ENCODE measurements at places on chromosomes 5 and 9. TPM values are rescaled to one million over a fixed set of nuclear protein-coding genes. Genes with fewer than 3 reads are reported as not detected.

DNA sequence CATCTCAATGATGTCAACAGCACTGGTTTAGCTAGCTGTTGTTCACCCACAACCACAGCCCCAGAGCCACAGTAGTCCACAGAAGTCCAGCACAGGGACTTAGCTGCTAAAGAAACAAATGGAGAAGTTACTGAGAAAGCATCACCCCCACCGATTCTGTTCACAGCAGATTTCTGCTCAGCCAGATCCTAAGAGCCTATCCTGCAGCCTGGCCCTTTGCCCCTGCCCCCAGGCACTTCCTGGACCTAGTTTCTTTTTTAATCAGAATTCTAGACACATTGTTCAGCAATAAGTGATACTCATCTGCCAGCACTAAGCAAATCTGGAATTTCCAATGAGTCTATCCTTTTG is 7.4 kb downstream of the B4GALT1 start:
- no peak for DNase-seq

The MARCHF11 gene
- not detected for total RNA-seq

DNA sequence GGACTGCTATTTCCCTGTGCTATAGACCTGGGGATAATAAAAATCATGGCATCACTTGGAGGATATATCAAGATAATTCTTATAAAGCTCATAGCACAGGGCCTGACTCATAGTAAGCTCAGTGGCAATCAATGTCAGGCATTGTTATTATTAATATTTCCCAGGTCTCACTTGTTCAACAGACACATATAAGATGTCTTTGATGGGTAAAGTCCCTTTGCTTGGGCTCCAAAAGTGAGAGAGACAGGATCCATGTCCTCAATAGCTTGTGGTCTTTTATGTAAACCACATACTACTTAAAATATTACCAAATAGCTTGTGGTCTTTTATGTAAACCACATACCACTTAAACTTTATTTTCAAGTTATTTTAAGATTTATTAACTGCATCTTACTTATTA is 11.2 kb downstream of the SH3RF2 start:
- DNase-seq = no peak

- no peak for DNase-seq
These were observed 33.8 kb downstream of the MACROH2A1 start for GRCh38 chr5:135365281-135365680.

- no peak for DNase-seq
These were observed 7.0 kb upstream of the GADD45G start for GRCh38 chr9:89597711-89598362.

DNA sequence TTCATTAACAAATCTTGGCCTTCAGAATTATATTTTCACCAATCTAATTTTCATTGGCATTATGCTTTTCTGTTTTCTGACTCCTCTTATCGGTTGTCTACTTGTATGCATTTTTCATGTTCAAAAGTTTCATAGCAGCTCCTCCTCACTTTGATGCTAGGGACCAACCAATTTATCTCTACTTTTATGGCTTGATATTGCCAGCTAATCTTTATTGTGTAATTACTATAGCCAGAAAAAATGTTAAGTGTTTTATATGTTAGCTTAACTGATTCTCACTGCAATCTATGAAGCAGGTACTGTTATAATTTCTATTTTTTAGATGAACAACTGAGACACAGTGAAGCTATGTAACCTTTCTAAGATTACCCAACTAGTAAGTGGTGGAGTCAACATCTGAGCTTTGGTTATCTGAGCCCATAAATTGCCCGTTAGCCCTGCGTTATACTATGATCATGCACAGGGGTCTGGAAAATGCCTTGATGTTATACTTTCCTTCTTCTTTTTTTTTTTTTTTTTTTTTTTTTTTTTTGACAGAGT is 34.4 kb upstream of the TNC start:
- no peak for DNase-seq

DNA sequence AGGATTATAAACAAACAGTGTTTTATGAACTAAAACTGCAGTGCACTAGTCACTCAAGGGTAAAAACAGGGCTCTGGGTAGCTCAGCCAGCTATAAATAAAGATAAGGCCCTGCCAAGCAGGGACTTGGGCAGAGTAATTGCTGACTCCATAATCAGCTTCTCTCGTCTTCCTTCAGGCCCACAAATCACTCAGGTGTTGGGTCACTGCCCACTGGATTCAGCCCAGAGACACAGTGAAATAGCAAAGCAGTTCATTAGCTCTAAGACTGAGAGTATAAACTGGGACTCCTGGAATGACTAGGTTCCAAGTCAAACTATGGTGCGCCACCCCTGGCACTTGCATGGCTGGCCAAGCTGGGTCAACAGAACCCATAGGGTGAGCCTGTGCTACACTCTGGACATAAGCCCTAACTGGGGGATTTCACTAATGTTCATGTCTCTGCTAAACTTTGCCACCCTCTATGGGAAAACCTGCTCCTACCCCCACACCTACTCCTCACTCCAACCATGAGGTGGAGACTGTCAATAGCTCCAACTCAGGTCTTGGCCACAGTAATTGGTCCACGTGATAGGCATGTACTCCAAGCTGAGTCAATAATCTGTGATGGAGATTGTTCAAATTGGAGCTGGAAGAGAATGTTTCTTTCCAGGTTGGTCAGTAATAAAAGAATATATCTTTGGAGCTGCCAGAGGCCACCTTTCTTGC is 158.5 kb downstream of the SLIT3 start:
- no peak for DNase-seq

The MARCHF3 gene
- total RNA-seq = 22.8 TPM
